Ovary (tissue), 10 donors: ENCODE measurements at places on chromosomes 6 and 20.

DNA sequence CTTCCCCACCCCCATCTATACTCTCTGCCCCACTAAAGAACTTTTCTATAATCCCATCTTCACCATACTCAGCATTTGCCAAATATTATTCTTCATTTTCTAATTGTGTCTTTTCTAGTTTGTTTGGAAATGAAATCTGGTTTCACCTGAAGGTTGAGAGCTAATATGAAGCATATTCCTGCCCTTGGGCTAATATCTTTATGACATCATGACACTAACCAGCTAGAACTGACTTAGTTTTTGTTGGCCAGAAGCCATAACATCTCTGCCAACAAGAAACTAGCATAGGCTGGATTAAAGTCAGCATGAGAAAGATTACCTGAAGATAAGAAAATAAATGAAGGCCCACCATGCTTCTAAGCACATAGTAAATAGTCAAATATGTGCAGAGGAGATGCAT is 16.7 kb downstream of the UNC5CL start:
- no peak for DNase-seq

DNA sequence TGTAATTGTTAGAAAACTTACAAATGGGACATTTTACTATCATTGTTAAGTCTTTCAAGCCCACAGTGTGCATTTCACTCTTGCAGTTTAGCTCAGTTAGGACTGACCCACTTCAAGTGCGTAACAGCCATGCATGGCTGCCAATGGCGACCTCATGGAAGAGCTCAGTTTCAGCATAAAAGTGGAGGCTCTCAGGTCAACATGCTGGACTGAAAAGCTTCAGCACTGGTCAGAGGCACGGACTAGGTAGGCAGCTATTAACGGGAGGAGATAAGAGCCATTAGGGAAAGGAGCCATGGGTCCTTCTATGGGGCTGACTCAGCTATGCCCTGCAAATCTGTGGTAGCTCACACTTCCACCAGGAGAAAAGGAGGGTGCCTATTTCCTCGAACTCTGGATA is 101.8 kb downstream of the TTLL2 start:
- no peak for DNase-seq

- DNase-seq, result no peak
Observed at GRCh38 chr6:16713597-16713996, 47.7 kb downstream of the ATXN1 start.

DNA sequence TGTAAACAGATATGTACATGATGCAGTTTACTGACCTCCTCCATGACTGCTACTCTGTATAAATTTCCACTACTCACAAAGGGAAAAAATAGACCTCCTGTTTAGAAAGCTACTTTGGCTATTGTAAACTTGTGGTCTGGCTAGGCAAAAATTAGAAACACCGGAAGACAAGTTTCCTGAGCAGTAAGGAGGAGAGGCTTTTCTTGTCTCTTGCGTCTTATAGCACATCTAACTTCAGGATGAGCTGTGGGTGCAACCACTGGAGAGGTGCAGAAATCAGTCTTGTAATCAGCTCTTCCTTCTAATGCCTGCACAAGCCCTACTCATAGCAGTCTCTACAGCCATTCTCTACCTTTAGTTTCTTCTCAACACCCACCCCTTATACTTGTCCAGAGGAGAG is 296.5 kb upstream of the SLC35B3 start:
- no peak for DNase-seq

DNA sequence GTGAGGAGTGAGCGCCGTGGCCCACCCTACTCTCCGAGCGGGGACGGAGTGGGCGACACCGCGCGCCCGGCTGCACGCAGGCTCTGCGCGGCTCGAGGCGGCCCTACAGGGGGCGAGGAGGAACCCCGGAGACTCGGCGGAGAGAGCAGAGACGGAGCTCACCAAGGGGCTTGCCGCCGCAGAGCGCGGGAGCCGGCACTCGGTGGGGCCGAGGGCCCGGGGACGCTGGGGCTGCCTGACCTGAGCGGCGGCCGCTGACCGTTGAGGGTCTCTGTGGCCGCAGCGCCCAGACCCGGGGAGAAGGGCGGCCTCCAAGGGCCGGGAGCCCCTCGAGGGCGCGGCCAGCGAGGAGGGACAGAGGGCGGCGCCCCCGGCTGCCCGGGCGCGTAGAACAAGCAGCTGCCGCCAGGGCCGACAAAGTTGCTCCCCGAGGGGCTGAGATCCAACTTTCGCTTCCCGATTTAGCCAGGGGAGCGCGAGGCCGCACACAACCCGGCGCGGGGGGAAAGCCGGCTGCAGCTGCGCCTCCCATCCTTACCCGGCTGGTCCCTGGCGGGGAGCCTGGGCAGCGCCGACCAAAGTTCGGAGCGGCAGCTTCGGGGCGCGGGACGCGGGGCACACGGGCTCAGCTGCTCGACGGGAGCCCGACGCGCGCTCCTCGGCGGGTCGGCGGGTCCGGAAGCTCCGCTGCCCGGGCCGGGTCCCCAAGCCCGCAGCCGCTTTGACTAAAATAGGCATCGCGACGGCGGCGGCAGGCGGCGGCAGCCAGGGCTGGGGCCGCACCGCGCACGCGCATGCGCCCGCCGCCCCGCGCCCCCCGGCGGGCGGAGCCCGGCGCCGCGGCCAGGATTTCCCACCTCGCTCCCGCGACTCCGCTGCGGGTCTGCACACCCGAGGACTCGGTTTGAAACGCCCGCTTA is 43.1 kb downstream of the POPDC3 start:
- peak; percentile 43 for DNase-seq

DNA sequence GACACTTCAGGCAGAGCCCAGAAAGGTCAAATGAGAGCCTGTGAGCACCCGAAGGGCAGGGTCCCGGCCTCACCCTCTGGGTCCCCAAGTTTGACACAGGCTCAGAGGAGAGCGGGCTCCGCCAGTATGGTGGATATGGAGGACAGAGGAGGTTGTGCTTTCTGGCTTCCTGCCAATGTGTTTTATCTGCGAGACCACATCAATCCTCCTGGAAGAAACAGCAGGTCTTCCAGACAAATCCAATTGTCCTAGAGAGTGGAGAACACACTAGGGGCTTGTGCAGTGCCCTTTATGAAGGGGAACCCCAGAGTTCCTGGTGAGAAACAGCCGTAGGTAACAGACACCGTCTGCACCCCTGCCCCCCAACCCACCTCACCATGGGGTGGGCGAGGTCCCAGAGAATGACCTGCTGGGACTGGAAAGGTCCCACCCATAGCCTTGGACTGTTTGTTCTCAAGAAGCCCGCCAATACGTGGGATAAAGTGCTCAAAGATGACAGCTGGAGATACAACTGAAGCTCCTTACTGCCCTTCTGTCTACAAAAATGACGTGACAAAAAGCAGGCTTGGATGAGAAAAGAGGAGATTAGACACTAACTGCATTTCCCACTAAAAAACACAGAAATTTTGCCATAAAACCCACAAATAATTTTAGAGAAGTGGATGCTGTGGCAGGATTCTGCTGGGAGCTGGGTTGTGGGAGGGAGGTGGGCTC is 23.9 kb upstream of the SSTR4 start:
- no peak for DNase-seq

GRCh38 chr6:55182016-55182650 is 7.8 kb downstream of the HCRTR2 start:
- DNase-seq, result no peak

- DNase-seq, result no peak
Observed at GRCh38 chr20:50858525-50858924, 63.7 kb downstream of the BCAS4 start.

GRCh38 chr20:62425281-62426058 is 1.9 kb downstream of the RBBP8NL start:
- DNase-seq, result no peak

- no peak for DNase-seq
Observed at GRCh38 chr6:157092736-157093135, 230.6 kb downstream of the TMEM242 start.

GRCh38 chr20:61434341-61434781 is 182.3 kb downstream of the CDH4 start:
- no peak for DNase-seq

DNA sequence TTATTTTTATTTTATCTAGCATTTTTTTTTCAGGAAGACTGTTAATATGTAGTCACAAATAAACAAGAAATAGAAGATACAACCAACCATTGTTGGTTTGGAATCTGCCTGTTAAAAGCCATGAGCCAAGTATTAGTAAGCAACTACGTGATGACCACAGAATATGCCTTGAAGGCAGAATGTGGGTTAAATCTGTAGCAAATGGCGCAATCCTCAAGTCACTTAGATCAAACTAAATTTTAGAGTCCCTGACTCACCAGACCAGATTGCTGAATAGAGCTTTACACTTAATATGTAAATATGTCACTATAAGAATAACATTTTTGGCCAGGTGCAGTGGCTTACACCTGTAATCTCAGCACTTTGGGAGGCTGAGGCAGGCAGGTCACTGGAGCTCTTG is 800.1 kb upstream of the CITED2 start:
- no peak for DNase-seq

DNA sequence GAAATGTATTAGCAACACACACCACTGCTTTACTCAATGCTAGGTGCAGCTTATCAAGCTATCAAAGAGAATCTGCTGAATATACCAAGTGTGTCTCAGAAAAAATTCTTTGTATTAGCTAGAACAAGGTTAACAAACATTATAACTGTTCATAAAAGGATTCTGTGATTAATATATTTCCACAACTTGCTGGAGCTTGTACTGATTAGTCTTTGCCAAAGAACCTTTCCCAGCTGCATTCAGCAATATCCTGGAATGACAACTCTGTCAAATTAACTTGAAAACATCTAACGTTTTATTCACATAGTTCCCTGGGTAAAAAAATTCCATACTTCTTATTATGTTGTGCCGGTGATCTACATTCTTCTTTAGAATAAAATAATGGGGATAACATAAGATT is 252.7 kb downstream of the FOXC1 start:
- no peak for DNase-seq

- no peak for DNase-seq
Observed at GRCh38 chr20:63319164-63320040, 26.4 kb downstream of the COL20A1 start.

DNA sequence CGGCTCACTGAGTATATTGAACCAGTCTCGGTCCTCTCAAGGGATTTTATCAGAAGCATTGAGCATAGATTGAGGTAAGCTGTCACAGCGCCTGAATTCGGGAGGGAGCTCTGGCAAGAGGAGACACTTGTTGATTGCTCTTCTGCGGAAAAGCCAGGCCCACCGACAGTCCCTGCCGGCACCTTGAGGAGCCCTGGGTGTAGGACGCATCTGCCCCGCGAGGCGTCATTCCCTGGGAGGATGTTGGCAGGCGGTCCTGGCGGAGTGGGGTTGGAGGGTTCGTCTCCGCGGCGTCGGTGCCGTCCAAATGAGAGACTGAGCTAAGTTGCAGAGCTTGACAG is 843 bp downstream of the FBXO9 start:
- DNase-seq, result peak; percentile 51

DNA sequence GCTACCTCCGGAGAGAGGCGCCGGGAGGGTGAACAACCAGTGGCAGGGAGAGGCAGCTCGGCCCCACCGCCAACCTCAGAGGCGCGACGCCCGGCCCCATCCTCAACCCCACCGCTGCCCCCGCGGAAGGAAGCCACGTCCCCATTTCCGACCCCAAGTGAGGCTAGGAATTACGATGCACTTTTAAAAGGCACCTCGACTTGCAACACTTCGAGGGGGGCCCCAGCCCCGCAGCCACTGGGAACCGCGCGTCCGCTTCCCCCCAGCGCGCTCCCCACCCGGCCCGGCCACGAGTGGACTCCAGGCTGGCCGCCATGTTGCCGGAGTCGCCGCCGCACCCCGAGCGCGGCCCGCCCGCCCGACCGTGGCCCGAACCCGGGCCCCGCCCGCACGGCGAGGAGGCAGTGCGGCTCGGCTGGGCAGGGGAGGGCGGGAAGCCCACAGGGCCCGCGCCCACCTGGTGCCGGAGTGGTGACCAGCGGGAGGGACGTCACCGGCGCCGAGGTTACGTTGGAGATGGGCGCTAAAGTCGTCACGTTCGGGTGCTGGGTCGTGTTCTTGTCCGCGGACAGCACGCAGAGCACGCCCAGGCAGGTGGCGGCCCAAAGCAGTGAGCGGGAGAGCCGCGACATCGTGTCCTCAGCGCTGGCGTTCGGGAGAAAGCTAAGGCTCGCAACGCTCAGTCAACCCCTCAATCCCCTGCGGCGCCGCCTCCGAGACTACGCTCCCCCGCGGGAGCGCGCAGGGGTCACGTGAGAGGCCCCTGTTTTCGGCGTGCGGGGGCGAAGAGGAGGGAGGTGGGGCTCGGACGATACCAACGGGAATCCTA is at the start of gene CD164:
Gene CD164 (minus strand): TSS at position 721 of the 829 bp plus-strand sequence. CDS start 89 bp downstream, at position 632.
- peak; percentile 96 for DNase-seq

- DNase-seq, result no peak
Observed at GRCh38 chr20:13468166-13468565, 170.6 kb downstream of the TASP1 start.

DNA sequence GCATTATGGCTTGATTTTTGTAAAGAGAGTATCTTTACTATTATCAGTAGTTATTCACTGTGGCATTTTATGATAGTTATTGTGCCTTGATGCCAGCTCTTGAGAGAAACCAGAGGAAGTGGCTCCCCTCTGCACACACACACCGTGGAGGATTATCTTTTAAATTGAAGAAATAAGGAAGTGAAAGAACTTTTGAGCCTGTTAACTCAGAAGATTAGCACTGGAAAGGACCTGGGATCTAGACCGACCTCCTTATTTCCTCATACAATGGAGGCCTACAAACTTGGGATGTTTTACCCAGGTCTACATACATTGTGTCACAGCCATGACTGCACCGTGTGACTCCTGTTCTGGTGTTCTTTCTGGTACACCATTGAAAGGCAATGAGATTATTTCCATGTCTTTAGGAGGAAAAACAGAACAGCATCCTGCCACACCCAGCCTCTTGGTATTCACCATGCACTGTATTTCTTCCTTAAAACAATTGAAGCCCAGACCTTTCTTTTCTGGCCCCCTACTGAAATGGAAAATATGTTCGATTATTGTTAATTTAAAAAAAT is 40.6 kb downstream of the HECA start:
- DNase-seq, result no peak

DNA sequence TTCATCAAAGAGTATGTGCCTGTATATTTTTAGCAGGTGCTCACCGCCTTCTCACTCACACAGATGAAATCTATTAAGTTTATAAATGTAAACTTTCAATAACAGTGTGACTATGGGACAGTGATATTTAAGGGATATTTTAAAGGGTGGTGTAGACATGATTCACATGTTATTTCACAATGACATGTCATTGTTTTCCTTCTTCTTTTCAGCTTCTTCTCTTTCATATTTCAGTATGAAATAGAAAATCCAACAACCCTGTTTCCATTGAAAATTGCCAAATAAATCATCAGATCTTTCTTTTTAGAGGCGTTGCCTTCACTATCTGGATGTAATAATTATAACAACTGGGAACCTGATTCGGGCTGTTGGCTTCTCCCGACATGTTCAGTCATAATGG is 54.8 kb downstream of the PFDN4 start:
- DNase-seq, result no peak

- DNase-seq, result no peak
Observed at GRCh38 chr6:127950566-127951145, 49.8 kb upstream of the THEMIS start.

- no peak for DNase-seq
Observed at GRCh38 chr6:6593867-6594468, 5.4 kb downstream of the LY86 start.

DNA sequence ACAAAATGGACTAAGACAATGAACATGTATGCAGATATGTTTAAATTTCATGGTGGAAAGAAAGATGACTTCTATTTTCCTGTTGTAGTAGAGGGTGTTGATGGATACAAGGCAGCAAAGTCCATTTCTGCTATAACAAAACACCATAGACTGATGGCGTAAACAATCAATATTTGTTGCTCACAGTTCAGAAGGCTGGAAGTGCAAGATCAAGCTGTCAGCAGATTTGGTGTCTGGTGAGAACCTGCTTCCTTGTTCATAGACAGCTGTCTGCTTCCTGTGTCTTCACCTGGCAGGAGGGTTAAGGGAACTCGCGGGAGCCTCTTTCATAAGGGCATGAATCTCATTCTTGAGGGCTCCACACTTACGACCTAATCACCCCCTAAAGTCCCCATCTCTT is 83.0 kb upstream of the ELOVL5 start:
- DNase-seq, result no peak
